ENCODE measurements at places on chromosomes 5 and 9. TPM values are rescaled to one million over a fixed set of nuclear protein-coding genes. Genes with fewer than 3 reads are reported as not detected.

DNA sequence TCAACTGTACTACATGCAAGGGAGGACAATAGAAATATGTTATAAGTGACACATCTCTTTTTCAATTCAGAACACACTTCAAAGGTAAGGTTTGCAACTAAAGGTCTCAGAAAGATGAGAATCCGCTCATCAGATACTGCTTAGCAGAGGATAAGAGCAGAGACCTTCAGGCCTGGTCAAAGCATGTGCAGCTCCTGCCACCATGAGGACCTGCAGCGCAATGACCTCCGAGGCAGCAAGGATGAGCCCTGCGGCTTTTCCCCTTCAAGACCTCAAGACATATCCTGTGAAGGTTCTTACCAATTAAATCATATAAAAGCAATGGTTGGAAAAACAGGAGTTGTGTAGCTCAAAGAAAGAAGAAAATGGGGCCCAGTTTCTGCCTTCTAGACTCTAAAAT lies 135.8 kb downstream of the TRIM36 start:
- DNase-seq = no peak

GRCh38 chr9:112061152-112061740 lies 113.9 kb downstream of the SUSD1 start:
- DNase-seq = peak; percentile 38

DNA sequence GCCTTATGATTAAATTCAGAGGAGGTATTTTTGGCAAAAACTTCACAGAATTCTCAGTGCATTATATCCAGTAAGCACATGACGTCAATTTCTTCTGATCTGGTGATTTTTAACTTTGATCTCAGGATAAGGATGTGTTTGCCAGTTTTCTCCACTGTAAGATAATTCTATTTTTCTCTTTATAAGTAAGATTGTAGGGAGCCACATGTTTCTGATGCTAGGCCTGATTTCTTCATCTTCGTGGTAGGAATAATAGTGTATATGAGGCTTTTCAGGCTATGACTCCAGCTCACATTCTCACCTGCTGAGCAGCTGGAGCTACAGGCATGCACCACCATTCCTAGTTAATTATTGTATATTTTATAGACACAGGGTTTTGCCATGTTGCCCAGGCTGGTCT lies 32.1 kb upstream of the LMNB1 start:
- DNase-seq = no peak

DNA sequence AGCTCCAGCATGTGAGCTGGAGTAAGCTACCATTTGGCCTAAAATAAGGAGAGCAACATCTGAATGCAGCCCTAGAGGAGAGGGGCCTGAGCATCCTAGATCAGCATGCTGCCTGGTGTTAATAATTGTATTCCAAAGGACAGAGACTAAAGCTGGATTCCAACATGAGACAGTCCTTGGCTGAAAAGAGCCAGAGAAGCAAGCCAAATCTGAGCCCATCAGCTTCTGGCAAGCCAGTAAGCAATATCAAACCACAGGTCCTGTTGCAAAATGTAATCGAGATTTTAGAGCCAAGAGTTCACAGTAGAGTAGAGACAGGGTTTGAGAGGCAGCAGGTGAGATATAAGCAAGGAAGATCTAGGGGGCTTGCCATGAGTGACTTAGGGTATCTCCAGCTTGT lies 42.3 kb upstream of the DMAC1 start:
- DNase-seq = no peak

DNA sequence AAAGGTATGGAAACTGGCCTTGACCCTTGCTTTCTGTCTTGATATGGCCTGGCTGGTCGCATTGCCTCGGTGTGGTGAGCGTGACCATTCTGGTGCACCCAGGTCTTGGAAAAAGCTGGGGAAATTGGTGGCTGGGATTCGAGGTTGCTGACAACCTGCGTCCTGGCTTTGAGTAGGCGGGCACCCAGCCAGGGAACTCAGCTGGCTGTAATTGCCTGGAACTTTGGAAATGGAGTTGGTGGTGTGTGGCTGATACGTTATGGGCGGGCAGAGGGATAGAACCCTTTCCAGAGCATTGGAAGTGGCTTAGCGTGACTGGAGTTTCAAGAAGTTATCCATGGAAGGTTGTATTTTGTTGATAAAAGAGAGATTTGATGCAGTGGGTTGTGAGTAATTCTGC lies 35.2 kb downstream of the KCNMB1 start:
- DNase-seq = no peak

GRCh38 chr9:133861692-133862091 lies 123.5 kb upstream of the SARDH start:
- DNase-seq = no peak

DNA sequence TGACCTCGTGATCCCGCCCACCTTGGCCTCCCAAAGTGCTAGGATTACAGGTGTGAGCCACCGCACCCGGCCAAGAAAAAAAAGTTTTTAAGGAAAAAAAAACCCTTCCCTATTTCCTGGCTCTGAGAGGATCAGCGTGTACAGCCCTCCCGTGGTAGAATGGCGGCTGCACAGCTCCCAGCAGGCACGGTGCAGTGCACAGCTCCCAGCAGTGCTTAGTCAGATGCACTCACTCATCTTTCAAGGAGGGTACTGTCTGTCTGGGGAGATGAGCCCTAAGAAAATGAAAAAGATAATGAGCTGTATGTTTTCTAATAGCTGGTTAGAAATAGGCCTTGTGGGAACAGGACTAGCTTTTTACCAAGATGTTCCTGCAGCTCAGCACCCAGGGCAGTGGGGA lies 36.7 kb upstream of the SLC2A8 start:
- no peak for DNase-seq

- no peak for DNase-seq
These were observed 172.4 kb downstream of the SYK start for GRCh38 chr9:90974016-90974415.

DNA sequence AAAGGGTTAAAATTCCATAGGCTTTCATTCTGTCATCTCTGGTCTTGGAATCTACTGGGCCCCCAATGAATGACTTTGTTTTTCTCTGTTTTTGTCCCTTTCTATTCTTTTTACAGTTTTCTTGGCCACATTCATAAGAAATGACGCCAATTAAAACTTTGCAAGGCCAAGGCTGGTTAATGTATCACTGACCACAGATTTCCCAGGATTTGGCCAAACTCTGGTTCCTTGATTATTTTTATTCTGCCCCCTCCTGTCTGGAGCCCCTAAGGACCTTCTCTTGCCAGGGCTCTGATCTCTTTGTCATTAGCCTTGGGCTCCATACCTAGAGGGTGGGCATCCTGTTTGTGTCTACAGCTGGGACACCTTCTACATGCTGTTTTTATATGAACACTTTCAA lies 388.9 kb upstream of the PAPPA start:
- no peak for DNase-seq

DNA sequence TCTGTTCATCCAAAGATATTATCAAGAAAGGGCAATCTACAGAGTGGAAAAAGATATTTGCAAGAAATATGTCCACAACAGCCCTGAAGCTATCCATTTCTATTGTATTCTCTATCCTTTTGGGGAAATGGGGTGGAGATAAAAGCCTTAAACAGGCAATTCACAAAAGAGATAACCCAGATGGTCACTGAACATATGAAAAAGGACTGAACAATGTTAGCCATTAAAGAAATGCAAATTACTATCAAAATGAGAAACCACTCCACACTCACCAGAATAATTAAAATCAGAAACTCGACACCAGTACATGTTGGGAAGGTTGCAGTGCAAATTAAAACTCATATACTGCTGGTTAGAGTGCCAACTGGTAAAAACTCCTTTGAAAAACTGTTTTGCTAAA lies 955.2 kb upstream of the DMAC1 start:
- DNase-seq = no peak

- DNase-seq = no peak
These were observed 5.9 kb downstream of the FAM78A start for GRCh38 chr9:131270171-131271015.

DNA sequence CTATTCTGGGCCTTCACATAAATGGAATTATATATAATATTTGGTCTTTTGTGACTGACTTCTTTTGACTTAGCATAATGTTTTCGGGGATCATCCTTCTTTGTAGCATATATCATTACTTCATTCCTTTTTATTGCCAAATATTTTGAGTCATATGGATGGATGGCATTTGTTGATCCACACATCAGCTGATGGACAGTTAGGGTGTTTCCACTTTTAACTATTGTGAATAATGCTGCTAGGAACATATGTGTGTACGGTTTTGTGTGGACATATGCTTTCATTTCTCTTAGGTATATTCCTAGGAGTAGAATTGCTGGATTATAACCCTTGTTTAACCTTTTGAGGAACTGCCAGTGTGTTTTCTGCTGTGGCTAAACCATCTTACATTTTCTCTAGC lies 249.6 kb downstream of the FANCC start:
- no peak for DNase-seq

GRCh38 chr9:74577956-74578355 lies 80.8 kb downstream of the RORB start:
- no peak for DNase-seq

DNA sequence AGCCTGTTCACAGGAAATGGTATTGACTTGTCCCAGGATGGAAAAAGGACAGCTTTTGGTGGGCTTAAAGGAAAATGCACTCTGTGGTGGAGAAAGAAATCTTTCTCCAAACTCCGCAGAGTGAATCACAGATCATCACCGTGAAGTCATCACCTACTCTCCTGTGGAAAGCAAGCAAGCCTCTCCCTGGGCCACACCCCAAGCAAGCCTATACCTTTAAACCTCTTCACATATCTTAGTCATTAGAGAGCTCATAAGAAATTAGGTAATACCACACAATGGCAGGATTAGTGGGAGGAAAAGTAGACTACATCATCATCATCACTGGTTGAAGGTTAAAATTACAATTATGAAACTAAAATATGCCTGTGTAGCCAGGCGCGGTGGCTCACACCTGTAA lies 23.2 kb downstream of the TLE1 start:
- DNase-seq = no peak

GRCh38 chr5:146208916-146209522 lies 5.6 kb downstream of the RBM27 start:
- DNase-seq = no peak

The GM2A gene
- total RNA-seq = 21.1 TPM

The CDKN2B-AS1 gene
- 1.2 TPM for total RNA-seq

The PRRT1B gene
- total RNA-seq = not detected

The DIPK1B gene
- total RNA-seq = 0.47 TPM

The TPRN gene
- total RNA-seq = 17.2 TPM

The SLC1A1 gene
- 0.05 TPM for total RNA-seq

The ADRB2 gene
- total RNA-seq = 0.83 TPM

The ANKRD31 gene
- 0.36 TPM for total RNA-seq

The HMCN2 gene
- not detected for total RNA-seq

The IFNA17 gene
- total RNA-seq = not detected

The CDKN2A gene
- 5.4 TPM for total RNA-seq

The RARS1 gene
- 145 TPM for total RNA-seq
